Epithelial cell of prostate (primary cell): ENCODE measurements at places on chromosomes 4 and X.
A peak's percentile ranks its signal among the peaks of the same experiment; 100 is the strongest.

DNA sequence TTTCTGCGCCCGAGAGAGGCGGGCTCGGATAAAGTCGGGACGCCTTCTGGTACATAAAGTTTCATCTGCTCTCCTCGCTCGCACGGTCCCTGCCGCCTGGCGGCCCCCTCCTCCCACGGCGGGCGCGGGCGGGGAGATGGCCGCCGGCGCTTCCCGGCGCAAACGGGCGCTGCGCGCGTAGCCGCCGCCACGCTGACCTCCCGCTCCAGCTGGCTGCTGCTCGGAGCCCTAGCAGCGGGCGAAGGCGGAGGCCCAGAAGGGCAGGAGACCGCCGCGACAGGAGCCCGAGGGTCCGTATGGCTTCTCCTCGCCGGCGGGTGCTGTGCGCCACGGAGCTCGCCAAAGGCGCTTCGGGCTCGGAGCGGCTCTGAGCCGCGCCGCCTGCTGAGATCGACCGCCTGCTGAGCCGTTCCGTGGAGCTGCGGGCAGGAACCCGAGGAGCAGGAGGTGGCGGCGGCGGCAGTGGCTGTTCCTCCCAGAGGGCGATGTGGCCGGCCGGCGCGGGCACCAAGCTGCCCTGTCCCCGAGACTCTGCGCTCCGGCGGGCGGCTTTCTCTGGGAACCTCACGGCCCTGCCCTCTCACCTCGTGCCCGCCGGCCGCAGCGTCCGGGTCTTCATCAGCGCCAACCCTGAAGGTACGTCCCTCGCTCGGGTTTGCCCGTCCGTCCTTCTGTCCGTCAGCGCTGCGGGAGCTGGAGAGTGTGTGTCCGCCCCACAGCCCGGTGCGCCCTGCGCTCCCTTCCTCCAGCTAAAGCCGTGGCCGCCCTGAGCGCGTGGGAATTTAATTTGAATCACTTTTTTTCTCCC, at the start of gene NWD2:
NWD2 (plus strand) TSS at position 161 of the 808 bp plus-strand sequence; CDS start at position 486, 325 bp downstream.
- DNase-seq = no peak

DNA sequence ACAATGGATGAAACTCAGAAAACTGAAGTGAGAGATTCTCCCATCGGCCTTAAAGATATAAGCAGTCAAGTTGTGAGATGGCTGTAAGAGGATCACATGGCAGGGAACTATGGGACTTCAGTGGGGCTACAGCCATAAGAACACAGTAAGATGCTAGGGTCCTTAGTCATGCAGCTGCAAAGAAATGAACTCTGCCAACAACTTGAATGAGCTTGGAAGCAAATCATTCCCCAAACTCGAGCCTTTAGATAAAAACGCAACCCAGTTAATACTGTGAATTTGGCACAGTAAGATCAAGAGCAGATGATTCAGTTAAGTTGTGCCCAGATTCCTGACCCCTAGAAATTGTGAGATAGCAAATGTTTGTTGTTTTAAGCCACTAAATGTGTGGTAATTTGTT, 117.3 kb downstream of the FAM13A start:
- no peak for DNase-seq

GRCh38 chr4:98778206-98778605, 119.8 kb upstream of the TSPAN5 start:
- DNase-seq = peak; percentile 91

DNA sequence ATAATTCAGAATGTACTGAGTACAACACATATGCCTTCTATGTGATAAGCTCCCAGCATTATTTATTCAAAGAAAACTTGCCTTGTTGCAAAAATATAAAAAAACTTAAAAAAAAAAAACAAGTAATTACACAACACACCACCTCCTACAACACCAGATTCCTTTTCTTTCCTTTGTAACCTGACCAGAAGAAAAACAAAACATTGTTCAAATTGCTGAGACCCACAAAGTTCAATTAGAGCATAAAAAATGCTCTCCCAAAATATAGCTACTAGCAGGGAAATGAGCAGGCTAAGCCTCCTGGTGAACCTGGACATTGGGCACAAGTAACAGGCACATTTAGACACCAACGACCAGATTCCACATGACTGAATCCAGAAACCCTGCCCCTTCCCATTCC, 38.3 kb downstream of the MECP2 start:
- no peak for DNase-seq

DNA sequence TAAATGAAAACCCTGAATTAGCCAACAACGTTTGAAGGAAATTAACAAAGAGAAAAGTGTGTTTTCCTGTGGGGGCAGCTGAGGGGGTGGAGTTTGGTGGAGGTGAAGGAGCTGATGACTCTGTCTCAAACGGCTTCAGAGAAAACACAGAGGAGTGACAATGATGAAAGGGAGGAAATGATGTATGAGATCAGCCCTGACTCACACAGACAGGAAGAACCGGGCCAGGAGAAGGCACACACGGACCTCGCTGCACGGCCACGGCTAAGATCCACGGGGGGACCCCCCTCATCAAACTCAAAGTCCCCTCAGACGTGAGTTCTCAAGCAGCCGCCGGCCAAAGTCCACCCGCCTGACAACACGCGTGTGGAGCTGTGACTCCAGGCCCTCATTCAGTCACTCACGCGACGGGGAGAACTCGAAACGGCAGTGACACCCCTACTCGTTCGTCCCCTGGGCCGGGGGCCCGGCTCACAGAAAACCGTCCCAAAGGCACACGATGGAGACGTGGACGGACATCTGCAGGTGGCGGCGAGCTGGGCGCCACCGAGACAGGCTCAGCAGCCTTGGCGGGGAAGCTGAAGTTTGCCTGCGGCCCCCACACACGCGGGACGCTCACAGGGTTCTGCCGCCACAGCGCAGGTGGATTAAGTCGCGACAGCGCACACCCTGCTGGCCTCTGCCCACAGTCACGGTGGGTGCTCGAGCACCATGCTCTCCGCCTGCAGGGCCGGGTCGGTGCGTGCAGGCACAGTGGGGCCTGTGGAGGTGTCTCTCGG, 28.8 kb downstream of the PPP2R3B start:
- DNase-seq = no peak

- no peak for DNase-seq
Observed at GRCh38 chr4:108991551-108992328, 228.9 kb upstream of the ETNPPL start.

GRCh38 chr4:92646826-92647225, 343.1 kb downstream of the GRID2 start:
- DNase-seq = no peak

DNA sequence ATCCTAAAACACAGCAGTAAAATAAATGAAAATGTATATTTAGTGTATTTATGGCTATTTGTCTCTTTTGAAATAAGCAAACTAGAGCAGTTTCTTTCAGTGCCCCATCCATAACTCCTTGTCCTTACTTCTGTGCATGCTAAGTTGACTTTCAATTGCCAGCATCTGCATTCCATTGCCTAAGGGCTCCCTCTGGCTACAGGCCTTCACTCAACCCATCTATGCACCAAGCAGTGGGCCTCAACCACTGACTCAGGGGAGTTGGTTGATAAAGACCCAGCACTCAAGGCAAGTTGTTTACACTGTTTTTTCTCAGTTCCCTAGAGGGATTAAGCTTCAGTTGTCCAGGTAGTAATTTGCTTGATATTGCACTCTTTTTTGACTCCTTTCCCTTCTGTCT, 265.7 kb downstream of the IQCM start:
- DNase-seq = no peak

- no peak for DNase-seq
Observed at GRCh38 chr4:96352051-96352517, 512.2 kb downstream of the PDHA2 start.
